ENCODE measurements at places on chromosomes 13 and 19. TPM values are rescaled to one million over a fixed set of nuclear protein-coding genes. Genes with fewer than 3 reads are reported as not detected.

DNA sequence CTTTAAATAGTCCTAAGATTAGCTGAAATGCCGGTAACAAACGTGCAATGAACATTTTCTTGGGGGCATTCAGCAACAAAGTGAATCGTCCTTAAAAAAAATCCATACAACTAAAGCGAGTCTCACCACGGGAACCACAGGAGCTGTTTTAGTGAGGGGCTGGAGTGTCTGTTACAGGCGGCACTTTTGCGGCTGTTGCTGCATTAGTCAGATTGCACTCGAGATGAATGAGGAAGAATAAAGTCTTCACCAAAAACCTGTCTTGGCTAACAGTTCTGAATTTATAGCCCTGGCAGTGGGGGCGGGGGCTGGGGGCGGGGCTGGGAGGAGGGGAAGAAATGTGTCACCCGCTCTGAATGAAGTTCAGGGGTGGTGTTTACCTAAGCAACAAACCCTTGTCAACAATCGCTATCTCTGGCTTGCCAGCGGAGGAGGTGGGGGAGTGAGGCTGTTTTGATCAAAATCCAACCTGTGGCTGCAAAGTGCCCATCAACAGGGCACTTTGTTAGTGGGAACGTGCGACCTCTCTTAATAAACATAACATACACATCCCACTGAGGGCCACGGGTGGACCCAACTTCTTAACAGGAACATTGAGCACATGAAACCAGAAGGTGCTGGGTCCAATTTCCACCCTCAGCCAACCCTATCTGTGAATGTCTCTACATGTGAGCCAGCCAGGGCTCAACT, 44.5 kb downstream of the RFX2 start:
- DNase-seq: peak; percentile 45

- DNase-seq: no peak
Observed at GRCh38 chr13:101691341-101691860, 238.9 kb downstream of the ITGBL1 start.

DNA sequence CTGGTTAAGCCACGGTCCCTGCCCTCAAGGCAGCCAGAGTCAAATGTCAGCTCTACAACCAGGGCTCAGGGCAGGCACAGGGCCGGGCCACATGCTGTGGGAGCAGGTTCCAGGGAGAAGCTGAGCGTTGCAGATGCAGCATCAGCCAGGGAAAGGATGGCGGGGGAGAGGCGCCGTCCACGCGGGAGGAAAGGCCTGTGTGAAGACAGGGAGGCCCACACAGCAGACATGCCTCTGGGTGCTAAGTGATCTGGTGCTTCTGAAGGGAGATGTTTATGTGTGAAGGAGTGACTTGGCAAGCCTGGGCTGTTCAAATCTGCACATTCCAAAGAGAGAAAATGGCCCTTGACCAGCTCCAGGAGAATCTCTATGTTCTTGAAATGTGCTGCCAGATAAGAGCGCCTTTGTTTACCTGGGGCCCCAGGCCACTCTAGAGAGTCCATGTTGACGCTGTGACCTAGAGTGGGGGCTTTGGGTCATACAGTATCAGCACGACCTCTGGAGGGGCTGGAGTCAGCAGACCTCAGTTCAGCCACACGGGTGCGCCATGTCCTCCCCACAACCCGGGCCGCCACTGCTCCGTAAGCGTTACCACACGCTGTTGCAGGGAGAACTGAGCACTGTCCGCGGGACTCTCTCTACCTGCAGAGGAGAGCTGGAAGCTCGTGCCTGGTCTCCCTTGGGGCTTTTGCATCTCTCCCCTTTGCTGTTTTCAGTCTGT, 15.9 kb upstream of the ATF5 start:
- peak; percentile 74 for DNase-seq

- DNase-seq: no peak
Observed at GRCh38 chr13:96968027-96968426, 26.2 kb downstream of the OXGR1 start.

GRCh38 chr19:13633109-13633508, 126.8 kb upstream of the CACNA1A start:
- peak; percentile 49 for DNase-seq

- DNase-seq: no peak
Observed at GRCh38 chr19:428149-428548, 19.2 kb upstream of the C2CD4C start.

Gene PPM1N
- total RNA-seq: 8.1 TPM

Gene NANOS3
- not detected for total RNA-seq

Gene ESD
- 78.8 TPM for total RNA-seq

Gene C19orf38
- not detected for total RNA-seq

Data from H9 (cell line).